Nephron progenitor cell (in vitro differentiated cells): ENCODE measurements at places on chromosomes 1 and 21.

GRCh38 chr1:184210862-184211261 lies 159.3 kb downstream of the TSEN15 start:
- no peak for DNase-seq

- no peak for DNase-seq
Measured at GRCh38 chr21:42062236-42063022, 8.7 kb upstream of the UMODL1 start.

DNA sequence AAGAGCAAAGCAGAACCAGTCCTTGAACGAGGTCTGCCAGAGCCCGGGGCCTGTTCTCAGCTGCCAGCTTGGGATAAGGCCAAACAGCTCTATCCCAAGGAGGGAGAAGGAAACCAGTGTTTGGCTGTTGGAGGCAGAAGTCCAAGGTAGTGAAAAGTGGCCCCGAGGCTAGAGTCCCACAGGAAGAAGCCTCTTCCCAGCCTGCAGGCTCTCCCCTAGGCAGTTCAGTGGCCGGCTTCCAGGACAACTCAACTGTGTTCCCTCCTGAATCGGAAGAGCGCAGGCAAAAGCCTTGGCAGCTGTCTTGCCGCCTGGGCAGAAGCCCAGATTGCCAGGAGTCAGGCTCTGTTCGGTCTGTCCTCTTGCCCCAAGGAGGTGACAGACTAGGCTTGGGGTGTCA lies 19.3 kb downstream of the QSOX1 start:
- no peak for DNase-seq

- no peak for DNase-seq
Measured at GRCh38 chr1:228460821-228461220, 26.4 kb upstream of the RNF187 start.

- DNase-seq = no peak
Measured at GRCh38 chr1:116306840-116307442, 66.1 kb upstream of the ATP1A1 start.

DNA sequence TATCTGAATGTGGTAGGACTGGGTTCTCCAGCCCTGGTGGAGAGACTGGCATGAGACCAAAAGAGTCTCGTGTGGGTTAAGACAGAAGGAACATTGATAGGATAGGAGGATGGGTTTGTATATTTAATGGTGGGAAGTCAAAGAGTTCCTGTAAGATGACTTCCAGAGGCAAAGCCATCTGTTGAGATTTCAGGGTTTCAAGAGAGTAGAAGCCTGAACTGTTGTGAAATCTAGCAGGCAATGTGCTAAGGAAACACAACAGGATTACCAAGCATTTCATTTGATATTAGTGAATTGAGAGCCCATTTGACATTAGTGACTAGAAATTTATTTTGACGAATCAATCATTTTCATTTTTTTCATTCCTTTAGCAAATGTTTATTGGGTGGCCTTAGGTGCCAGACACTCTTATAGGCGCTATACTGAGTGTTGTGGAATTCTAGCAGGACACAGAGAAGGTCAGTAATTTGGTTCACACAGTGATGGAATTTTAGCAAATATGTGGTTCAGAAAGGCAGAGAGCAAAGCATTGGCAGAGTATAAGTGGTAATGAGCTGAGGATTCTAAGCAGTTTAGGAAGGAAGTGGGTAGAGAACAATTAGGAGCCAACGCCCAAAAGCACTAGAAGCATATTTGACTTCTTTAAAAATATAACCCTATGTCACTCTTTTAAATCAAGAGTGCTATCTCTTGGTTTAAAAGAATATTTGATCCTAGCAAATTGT lies 149.3 kb downstream of the AK5 start:
- no peak for DNase-seq
